ENCODE measurements at places on chromosomes 12 and 14.

DNA sequence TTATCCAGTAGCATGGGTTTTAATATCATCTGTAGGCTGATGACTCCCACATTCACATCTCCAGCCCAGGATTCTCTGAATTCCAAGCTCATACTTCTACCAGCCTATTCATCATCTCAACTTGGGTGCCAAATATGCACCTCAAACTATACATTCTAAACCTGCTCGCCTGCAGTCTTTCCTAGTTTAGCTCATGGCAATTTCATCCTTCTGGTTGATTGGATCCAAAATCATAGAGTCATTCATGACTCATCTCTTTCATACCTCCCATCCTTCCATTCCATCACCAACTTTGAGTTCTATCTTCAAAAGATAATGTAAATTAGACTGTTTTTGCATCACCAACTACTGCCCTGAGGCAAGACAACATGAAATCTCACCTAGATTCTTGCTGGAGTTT lies 99.7 kb upstream of the EGLN3 start:
- no peak for DNase-seq

- no peak for DNase-seq
Observed at GRCh38 chr12:51589060-51589459, 2.0 kb upstream of the SCN8A start.

DNA sequence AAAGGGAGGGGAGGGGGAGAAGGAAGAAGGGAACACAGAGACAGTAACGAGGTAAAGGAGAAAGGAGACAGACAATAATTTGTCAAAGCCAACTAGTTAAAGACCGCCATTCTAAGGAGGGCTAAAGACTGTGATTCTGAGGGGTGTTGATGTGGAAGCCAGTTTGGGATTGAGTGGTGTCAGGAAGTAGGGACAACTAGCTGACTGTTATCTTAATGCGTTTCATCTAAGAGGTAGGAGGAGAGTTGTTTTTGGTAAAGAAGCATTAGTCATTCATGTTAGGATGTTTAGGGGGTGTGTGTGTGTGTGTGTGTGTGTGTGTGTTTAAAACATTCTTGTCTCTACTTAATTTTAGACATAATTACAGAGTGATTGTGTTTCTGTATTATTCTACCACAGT lies 95.0 kb downstream of the INSM2 start:
- DNase-seq, result no peak

GRCh38 chr12:49195736-49196135 lies 6.9 kb upstream of the TUBA1A start:
- no peak for DNase-seq

- DNase-seq, result no peak
Observed at GRCh38 chr14:99654235-99654985, 9.5 kb downstream of the HHIPL1 start.

DNA sequence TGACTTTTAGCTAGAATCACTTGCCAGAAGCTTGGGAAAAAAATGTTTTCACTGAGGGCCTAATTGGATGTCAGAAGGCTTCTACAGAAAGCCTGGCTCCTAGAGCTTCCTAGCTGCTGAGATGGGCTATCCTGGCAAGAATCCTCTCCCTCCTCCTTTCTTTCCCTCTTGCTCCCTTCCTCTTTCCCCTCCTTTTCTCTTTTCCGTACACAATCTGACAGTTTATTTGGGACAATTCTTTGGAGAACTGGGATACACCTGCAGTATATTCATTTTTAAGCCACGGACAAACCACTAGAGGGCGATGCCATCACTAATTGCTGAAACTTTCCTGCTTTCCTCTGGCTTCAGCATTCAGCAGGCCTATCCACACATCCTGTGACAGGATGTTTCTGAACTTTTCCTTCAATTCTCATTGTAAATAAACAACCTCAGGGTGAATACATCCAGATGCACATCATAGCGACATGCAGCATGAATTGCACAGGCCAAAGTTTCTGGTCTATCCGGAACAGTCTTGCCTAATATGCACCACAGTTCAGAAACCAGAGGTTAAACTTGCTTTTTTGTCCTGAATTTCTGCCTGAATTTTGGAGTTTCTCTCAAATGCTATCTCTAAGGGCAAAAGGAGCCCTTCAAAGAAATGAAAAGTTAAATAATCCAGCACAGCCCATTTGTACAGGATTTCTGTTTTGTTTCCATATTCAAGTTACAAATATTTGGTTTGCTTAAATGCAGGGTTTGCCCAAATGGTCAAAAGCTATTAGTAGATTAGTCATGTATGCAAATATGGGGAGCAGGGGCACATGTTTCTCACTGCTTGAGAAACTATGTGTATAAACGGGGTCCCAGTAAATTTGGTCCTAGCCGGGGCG lies 142.8 kb downstream of the PAWR start:
- DNase-seq, result peak; percentile 57

DNA sequence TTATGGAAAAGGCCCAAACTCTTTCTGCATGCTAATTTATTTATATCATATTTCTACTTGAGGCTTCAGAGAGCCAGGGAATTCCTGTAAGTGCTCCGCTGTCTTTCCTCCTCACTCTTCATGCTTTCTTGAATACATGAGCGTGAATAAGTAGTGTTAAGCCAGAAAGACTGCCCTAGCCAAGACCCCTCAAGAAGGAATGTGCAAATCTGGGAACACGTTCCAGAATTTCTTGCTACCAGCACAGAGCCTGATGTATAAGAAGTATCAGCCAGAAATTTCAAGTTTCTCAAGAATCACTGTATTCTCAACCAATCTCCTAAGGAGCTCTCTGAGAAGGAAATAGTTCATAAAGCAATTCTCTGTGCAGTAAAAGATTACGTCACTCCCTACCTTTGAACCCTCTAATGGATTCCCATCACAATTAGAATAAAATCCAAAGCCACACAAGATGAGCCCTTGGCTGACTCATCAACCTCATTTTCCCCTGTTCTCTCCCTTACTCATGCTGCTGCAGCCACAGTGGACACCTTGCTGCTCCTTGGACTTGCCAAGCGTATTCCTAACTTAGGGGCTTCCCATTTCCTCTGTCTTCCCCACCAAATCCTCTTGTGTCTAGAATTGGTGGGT lies 6.9 kb upstream of the TSPAN8 start:
- no peak for DNase-seq

DNA sequence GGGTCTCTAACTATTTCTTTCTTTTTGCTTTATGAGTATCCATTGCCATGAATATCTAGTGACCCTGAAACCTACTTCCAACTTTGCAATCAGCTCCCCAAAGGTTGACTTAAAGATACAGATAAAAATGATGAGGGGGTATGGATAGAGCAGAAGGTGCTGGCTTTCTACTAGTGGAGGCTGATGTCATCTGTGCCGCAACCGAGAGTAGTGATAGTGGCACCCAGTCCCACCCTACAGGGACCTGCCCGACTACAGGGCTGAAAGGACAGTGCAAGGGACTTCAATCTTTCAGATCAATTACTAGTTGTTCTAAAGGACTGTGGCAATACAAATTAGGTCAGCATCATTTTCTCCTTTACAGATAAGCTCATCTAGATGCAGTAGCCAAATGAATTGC lies 806.0 kb downstream of the VRK1 start:
- no peak for DNase-seq

DNA sequence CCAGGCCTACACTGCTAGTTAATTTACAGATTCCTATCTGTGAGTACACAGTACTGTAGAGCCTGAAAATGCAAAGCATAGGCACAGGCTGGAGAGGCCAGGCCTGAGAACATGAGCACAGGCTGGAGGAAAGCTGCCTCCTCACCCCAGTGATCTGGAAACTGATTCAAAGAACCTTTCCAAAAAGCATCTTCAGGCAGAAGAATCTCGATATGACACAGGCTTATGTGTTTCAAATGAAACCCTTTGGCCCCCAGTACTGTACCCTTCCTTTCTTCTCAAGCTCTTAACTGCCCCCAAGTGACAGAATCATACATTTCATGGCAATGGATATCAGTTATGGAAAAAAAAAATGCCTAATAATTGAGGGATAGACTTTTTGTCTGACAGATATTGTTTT lies 122.0 kb downstream of the KCNC2 start:
- DNase-seq, result peak; percentile 5

DNA sequence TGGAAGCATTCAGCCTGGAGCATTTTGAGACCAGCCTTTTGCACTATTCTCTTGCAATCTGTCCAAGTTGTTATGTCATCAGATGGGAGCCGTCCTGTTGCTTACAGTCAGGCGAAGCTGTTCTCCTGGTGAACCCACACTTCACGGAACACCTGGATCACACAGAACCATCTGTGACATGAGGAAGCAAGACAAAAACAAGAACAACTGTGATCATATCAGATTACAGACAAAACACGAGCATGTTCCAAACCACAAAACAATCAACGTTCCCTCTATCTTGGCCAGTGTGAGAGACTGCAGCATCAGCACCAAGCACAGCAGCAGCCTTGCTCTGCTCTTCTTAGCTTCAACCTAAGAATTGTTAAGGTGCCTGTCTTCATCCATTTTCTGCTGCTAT lies 180.5 kb upstream of the SFSWAP start:
- no peak for DNase-seq

DNA sequence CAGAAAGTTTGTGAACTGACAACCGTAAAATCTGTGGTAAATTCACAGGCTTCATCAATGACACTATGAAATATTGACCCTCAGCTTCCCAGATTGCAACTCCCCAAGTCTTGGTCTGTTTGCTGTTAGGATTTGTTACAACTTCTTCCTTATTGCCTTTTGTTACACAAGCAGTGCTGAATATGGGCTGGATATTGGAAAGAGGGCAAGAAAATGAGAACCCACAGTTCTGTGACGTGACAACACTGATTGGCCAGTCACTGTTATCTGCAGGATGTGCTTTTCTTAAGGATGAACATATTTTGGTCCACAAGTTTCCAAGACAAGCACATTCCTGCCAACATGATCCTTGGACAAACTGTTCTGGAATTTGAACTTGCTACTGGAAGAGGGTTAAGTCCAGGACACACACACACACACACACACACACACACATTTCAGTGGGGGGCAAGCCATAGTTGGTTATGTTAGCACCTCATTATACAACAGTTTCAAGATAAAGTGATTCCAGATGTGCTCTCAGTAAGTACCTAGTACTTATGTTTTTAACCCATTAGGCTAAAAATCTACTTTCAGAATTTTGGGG lies 16.6 kb upstream of the SLC38A2 start:
- DNase-seq, result no peak

DNA sequence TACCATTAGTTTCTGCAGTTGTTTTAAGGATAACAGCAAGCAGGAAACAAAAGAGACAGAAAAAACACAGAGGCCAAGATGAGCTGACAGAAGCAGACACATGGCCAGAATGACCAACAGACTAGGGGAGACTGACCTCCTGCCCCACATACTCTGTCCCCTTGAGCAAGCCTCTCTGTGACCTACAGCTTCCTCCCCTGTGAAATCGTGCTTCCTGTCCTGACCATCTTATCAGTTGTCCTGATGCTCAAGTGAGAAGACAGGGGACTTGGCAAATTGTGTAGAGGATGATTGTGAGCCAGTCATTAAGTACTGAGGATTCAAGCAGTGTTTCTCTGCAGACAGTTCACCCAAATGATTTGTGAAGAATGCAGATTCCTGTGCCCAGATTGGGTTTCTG lies 229.0 kb downstream of the SLC41A2 start:
- DNase-seq, result no peak

Measured in HEK293T (cell line).